Activated CD4-positive, alpha-beta T cell treated with anti-CD3 and anti-CD28 coated beads, Interleukin-2, amount 50 U/mL, for 48 hours (primary cell): ENCODE measurements at places on chromosomes 3 and 15.

GRCh38 chr3:260898-261297 is 64.3 kb downstream of the CHL1 start:
- no peak for DNase-seq

DNA sequence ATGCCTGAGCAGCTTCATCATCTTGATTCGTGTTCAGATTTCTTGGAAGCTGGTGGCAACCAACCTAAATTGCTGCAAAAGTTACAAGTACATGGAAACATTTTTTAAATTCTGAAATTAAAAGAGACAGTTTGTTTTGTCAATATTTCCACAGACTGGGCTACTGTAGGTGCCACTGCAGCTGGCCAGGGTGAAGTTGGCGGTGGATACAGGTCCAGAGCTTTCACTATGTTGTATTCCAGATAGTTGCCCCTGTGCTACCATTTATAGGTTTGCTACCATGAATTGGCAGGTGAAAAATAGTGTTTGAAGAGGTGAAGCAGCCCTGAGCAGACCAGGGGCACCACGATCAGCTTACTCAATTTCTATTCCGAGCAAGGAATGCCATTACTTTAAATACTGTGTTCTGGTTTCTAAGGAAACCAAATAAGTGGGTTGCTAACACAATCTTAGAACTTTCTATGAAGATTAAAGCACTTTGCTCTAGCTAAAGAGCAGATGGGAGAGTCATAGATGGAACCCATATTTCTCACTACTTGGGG is 21.2 kb upstream of the SHC4 start:
- no peak for DNase-seq

DNA sequence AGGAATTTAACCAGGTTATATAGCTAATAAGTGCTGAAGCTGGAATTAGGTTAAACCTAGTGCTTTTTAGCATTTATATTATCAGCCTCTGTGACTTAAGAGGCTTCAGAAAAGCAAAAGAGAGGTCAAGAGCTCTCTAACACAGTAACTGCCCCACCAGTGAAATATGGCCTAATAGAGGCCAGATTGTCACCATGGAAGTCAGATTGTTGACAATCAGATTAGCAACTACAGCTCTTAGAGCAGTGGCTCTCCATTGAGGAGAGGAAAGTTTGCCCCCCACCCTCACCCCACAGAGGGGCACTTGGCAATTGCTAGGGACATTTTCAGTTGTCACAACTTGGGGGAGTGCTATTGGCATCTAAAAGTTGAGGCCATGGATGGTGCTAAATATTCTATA is 23.3 kb upstream of the LMOD3 start:
- no peak for DNase-seq

- no peak for DNase-seq
These were observed 59.1 kb upstream of the CA12 start for GRCh38 chr15:63440756-63441155.

DNA sequence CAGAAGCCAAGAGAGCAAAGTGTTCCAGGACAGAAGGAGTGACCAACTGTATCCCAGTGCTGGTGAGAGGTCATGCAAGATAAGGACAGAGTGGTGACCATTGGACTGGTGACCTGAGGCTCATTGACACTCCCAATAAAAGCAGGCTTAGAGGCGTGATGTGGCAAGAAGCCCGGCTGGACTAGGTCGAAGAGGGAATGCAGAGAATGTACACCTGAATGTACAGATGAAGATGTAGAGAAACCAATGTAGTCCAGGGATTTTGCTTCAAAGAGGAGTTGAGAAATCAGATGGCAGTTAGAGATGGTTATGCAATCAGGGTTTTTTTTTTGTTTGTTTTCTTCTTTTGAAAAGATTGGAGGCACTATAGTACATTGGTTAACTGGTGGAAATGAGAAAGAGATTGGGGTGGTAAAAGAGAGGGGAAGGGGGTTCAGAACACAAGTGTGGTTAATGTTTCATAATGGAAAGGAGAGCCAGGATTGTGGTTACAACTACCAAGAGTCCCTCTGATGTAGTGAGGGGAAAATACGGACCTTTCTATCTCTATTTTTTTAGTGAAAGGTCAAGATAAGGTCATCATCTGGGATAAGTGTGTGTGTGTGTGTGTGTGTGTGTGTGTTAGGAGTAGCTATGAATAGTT is 23.3 kb downstream of the ST3GAL6 start:
- DNase-seq: no peak

- no peak for DNase-seq
These were observed 479.8 kb downstream of the SHQ1 start for GRCh38 chr3:72368331-72368975.

- no peak for DNase-seq
These were observed 9.1 kb downstream of the AMOTL2 start for GRCh38 chr3:134364936-134365765.

- no peak for DNase-seq
These were observed 4.3 kb upstream of the LRRC58 start for GRCh38 chr3:120353463-120353862.

- peak; percentile 6 for DNase-seq
These were observed 97.7 kb upstream of the PHLDB2 start for GRCh38 chr3:111761309-111761795.

DNA sequence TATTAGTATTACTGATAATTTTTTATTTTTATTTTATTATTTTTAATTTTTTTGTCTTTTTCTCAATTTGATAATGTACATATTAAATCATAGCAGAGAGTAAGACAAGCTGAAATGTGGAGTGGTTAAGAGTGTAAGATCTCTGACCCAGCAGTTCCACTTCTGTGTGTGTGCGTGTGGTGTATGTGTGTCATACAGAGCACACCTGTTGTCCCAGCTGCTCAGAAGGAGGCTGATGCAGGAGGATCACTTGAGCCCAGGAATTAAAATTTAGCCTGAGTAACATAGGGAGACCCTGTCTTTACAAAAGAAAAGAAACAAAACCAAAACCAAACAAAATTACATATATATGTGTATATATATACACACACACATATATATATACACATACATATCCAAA is 1.4 kb upstream of the CIDEC start:
- DNase-seq: no peak

- DNase-seq: no peak
These were observed 224.8 kb upstream of the BHLHE40 start for GRCh38 chr3:4754180-4755086.

DNA sequence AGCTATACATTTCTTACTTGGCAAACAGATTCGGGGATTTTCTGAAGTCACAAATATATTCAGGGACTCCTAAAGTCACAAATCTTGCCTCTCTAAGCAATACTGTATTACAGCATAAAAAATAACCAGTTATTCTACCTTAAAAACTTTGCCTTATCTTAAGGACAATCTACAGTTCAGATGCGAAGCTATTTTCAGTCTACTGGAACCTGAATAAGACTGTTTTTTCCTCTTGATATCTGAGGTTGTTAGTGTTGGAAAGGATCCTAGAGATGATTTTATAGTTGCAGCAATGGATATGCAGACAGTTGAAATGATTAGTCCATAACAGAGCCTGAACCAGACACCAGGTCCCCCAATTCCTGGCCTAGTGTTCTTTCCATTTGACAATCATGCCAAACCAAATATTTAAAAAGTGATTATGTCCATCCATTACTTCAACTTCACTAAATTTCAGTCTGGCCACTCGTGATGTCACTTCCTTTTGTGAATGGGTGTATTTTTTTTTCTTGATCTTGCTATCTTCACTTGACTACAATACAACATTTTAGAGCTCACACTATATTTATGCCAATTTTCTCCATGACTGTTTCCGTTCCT is 1.8 kb downstream of the HDGFL3 start:
- no peak for DNase-seq

DNA sequence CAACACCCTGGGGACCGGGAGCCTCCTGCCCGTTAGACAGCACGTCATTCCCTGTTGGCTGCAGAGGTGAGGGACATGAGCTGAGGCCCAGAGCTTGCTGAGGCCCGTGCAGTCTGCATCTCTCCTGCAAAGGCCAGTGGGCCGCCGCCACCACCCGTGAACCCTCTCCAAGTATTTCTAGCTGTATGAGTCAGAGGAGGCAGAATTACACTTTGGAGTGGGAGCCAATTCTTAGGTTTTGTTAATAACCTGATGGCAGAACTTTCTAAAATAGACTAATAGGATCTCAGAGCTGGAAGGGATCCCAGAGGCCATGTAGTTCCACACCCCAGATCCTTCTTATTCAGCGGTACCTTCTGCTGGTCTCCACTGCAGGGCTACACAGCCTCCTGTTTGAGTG is 335.2 kb upstream of the CTDSPL start:
- DNase-seq: no peak

DNA sequence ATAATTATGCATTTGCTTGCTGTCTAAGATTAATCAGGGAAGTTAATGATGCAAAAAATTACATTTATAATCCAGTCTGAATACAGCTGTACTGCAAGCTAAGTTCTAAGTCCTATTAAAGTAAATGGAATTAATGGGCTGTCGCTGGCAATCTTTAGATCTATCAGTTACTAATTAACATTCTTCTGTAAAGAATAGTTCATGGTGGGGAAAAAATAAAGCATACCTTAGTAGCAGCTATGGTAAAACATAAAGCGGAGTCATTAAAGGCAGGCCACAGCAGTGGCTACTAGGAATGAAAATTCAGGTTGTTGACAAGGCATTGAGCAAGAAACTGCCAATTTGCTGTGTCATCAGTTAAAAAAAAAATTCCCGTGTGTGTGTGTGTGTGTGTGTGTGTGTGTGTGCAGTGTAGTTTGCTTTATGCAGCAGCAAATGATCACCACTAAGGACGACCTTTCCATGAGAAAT is 129.8 kb downstream of the ZNF385D start:
- DNase-seq: no peak

- no peak for DNase-seq
These were observed 15.5 kb upstream of the ATP1B3 start for GRCh38 chr3:141860766-141861513.

DNA sequence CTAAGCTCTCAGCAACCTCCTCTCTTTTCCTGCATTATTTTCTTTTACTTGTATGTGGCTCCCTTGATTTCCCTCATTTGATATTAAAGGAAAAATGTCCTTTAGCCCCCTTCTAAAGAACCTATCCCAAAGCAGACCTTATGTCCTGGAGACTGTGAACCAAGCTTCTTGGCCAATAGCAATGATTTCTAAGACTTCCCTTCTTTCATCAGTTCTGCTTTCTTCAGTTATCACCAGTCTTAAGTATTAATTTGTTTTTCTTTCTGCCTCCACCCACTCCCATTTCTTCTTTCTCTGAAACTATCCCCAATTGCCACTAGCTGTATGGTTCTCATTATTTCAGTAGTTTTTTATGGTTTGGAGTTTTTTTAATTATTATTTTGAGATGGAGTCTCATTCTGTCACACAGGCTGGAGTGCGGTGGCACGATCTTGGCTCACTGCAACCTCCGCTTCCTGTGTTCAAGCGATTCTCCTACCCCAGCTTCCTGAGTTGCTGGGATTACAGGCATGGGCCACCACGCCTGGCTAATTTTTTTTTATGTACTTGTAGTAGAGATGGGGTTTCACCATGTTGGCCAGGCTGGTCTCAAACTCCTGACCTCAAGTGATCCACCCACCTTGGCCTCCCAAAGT is 12.1 kb downstream of the TMOD3 start:
- DNase-seq: no peak

- DNase-seq: peak; percentile 71
These were observed 140.7 kb upstream of the MEF2A start for GRCh38 chr15:99424978-99425656.

DNA sequence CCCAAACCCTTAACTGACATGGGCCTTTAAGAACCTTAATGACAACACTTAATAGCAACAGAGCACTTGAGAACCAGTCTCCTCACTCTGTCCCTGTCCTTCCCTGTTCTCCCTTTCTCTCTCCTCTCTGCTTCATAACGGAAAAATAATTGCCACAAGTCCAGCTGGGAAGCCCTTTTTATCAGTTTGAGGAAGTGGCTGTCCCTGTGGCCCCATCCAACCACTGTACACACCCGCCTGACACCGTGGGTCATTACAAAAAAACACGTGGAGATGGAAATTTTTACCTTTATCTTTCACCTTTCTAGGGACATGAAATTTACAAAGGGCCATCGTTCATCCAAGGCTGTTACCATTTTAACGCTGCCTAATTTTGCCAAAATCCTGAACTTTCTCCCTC is 49.9 kb downstream of the PGPEP1L start:
- no peak for DNase-seq

DNA sequence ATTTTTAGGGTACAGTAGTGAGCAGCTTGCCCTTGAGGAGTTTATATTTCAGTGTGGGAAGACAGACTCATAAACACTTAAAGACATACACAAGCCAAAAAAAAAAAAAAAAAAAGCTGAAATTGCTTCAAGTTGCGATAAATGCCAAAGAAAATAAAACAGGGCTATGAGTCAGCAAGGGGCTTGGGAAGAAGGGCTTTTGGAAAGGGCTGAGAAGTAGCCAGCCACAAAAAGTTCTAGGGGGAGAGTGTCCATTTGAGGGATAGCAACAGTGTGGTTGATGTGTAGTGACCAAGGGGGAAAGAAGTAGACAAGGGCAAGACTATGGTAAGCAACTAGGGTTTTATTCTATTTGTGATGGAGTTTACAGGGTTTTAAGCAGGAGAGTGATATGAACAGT is 185.5 kb downstream of the ADAMTS9 start:
- no peak for DNase-seq

GRCh38 chr15:42199126-42199525 is 9.0 kb downstream of the VPS39 start:
- no peak for DNase-seq

- DNase-seq: no peak
These were observed 11.6 kb upstream of the TFRC start for GRCh38 chr3:196093317-196094111.

DNA sequence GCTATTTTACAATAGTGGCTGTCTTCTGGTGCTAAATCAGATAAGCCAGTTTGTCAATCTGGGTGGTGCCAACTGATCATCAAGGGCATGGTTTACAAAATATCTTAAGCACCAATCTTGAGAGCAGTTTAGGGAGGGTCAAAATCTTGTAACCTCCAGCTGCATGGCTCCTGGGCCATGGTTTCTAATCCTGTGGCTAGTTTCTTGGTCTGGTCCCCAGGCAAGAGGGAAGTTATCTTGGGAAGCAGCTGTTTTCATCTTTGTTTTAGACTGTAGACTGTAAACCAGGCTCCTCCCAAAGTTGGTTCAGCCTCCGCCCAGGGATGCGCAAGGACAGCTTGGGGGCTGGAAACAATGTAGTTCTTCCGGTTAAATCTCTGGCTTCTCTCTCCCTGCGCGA is 166.8 kb downstream of the IL1RAP start:
- no peak for DNase-seq

GRCh38 chr3:140573011-140573410 is 104.9 kb upstream of the TRIM42 start:
- no peak for DNase-seq
